ENCODE measurements at places on chromosomes 16 and 17.

DNA sequence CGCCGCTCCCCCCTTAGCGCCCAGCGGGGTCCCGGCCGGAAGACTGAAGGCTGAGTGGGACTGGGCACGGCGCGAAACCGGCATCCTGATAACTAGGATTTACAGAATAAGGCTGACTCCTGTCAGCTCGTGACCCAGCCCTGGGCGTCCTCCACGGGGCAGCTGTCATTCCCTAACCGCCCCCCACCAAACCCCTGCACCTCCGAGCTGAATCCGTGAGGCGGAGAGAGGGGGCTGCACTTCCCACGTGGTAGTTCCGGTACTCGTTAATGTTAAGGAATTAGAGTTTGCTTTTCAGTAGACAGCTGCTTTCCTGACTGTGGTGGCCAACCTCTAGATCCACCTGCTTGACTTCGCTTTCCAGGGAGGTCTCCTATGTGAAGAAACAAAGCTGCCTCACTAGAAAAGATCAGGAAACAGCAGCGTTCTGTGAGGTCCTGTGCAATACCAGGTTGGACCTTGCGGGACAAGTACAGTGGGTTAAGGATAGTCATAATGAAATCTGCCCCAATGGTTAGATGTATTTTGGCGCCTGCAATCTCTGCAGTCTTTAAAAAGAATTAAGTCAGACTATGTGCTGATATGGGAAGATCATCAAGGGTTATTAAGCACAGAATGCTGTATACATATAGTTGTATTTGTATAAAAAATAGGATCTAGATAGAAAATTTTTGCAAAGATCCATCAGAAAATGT is 1.1 kb upstream of the WBP2 start:
- peak; percentile 56 for DNase-seq

GRCh38 chr16:4687946-4688673 is 5.3 kb upstream of the NUDT16L1 start:
- no peak for DNase-seq

- no peak for DNase-seq
Measured at GRCh38 chr17:28492352-28493310, 13.5 kb upstream of the FOXN1 start.

DNA sequence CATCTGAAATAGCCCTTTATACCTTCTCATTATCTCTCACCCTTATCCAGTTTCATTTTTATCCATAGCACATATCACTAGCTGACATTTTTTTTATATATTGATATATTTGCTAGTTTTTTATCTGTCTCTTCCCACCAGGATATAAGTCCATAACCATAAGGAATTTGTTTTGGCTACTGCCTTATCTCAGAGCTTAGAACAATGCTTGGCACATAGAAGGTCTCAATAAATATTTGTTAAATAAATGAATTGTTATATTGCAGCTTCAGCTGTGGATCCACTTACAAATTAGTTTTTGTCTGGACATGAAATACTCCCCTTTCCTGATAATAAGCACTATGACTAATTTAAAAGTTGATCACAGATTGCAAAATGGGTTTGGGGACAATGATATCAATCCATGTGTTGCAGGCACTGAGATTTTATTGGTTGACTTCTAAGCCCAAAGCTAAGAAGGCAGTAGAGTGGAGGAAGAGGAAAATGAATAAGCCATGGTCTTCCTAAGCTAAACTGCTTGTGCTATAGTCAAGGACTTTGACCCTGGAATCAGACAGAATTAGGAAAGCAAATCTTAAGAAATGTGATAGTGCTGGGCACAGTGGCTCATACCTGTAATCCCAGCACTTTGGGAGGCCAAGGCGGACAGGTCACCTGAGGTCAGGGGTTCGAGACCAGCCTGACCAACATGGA is 31.9 kb upstream of the YPEL2 start:
- DNase-seq: no peak
